ENCODE measurements at places on chromosomes 12 and 14.

GRCh38 chr12:92462049-92462448 is 240.7 kb upstream of the PLEKHG7 start:
- DNase-seq = peak; percentile 30

DNA sequence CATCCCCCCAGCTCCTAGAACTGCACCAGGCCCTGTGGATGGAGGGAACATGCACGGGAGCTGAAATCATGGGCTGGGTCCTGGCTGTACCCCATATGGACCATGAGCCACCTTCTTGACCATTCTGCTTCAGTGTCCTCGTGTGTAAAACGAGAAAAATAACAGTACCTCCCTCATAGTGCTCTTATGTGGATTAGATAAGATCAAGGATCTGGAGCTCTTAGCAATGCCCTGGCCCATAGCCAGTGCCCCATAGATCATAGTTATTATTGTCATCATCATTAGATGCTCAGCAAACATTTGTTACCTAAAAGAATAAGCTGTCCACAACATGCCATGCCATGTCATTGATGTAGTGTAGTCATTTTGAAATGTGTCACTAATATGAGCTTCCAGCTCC is 71.3 kb downstream of the SYNE3 start:
- DNase-seq = no peak

- peak; percentile 93 for DNase-seq
Observed at GRCh38 chr12:120237360-120238171, 28.0 kb downstream of the PXN start.

DNA sequence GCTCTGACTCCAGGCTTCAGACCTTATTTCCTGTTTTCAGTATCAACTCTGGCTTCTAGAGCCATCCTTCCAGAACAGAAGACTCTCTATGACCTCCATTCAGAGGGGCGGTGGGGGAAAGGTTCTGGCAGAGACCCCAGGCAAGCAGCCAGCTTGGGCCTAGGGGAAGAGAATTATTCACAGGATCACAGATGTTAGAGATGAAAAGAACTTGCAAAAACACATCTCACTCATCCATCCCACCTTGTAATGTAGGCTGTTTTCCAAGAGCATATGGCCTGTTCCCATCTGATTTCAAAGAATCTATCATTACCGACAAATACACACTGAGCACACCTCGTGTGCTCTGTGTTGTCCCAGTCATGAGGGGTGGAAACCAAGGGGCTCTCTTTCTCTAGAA is 131.9 kb downstream of the GRIN2B start:
- DNase-seq = no peak

- DNase-seq = no peak
Observed at GRCh38 chr12:75784591-75784990, 247.0 kb downstream of the PHLDA1 start.

DNA sequence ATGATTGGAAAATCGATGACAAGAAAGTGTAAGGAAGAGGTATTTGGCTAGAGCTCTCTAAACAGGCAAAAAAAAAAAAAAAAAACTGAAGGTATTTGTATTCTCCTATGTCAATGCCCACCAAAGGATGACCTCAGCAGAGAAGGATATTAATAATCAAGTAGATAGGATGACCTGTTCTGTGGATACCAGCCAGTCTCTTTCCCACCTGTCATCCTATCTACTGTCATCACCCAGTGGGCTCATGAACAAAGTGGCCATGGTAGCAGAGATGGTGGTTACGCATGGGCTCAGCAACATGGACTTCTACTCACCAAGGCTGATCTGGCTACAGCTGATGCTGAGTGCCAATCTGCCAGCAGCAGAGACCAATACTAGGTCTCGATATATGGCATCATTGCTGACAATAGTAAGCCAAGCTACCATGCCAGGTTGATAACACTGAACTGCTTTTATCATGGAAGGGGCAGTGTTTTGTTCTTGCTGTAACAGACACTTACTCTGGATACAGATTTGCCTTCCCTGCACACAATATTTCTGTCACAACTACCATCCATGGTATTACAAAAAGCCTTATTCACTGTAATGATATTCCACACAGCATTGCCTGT is 43.5 kb downstream of the RPS6KA5 start:
- DNase-seq = no peak

GRCh38 chr12:52006726-52007157 is at the start of gene TAMALIN:
Gene TAMALIN, plus strand, starts transcription at chr12:52006946. Its CDS starts 74 bp downstream, at chr12:52007020.
- peak; percentile 69 for DNase-seq

DNA sequence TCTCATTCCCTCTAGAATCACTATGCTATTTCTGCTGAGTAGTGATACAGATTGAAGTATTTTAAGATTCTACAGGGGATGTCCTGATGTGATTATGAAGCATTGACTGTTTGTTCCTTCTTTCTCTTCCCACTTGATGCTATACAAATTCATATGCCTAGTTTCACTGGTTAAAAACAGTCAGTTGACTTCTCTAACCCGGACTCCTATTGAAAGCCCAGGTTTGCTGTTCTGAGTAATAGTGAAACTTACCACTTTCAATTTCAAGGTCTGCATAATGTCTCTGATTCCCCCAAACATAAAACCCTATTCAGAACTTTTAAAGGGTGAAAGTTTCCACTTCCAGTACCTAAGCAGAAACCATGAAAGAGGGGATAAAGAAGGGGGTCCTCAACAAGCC is 117.7 kb upstream of the RPL10L start:
- no peak for DNase-seq

DNA sequence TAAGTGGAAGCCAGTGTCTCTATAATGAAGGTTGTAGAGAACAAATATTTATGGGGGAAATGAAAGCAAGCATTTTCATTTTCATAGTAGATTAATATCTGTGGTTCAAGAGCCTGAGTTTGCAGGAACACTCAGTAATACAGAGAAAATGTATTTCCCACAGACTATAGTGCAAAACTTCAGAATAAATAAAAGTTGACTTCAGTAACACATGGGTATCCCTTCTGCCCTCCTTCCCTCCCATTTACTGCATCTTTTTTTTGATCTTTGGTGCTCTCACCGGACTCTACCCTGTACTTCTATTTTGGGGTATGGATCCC is 75.3 kb upstream of the AMN1 start:
- no peak for DNase-seq

GRCh38 chr14:67837011-67837624 is 17.5 kb downstream of the RAD51B start:
- peak; percentile 83 for DNase-seq

- DNase-seq = no peak
Observed at GRCh38 chr14:92404018-92404417, 81.1 kb downstream of the SLC24A4 start.

DNA sequence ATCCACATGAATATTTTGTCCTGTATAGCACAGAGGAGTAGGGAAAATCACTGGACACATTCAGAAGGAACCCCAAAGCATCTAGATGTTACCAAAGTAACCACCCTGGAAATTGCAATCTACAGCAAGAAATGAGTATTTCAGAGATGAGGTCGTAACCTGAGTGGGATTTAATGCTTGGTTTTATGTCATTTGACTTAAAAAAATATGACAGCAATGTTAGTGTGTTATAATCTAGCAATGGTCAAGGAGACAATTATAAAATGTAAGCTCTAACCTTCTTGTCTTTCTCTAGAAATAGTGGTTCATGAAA is 256.6 kb downstream of the NAV3 start:
- no peak for DNase-seq

DNA sequence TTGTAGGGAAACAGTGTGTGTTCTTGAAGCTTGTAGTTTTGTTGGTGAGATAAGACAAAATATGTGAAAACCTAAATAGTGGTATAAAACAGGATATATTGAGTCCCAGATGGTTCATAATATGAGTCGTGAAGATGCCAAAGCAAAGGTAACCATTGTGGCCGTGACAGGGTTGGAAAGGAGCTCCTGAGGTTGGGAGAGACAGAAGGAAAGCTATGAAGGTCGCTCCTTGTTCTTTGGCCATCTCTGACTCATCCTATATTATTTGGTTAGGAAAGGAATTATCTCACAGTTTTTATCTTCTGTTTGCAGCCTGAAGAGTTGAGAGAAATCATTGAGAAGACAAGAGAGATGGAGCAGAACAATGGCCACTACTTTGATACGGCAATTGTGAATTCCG is 27.1 kb downstream of the ATP6V1D start:
- no peak for DNase-seq

- peak; percentile 6 for DNase-seq
Observed at GRCh38 chr12:78584695-78585094, 279.9 kb upstream of the SYT1 start.

GRCh38 chr14:36940476-36940875 is 231.9 kb downstream of the SLC25A21 start:
- no peak for DNase-seq

DNA sequence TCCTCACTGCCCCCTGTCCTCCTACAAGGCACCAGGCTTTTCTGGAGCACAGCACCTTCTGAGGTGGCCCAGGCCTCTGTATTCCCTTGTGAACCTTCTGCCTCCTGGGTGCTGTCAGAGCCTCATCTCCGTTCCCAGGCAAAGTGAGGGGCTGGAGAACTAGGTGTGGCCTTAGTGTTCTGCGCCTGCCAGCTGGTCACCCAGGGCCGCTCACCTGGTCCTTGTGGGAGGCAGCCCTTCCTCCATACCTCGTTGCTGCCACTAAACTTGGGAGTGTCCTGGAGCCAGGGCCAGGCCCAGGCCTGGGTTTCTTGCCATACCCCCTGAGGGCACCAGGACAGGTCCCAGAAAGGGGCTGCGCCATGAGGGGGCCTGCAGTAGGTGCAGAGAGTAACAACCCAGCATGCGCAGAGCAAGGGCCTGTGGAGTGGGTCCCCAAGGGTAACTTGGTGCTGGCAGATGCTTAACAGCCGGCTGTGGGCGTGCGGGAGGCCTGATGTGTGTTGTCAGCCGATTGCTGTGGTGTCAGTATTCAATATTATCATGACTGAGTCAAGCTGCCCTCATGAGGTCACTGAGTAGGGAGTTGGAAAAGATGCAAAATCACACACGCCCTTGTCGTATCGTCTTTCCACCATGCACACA is 17.1 kb downstream of the OTUB2 start:
- no peak for DNase-seq

DNA sequence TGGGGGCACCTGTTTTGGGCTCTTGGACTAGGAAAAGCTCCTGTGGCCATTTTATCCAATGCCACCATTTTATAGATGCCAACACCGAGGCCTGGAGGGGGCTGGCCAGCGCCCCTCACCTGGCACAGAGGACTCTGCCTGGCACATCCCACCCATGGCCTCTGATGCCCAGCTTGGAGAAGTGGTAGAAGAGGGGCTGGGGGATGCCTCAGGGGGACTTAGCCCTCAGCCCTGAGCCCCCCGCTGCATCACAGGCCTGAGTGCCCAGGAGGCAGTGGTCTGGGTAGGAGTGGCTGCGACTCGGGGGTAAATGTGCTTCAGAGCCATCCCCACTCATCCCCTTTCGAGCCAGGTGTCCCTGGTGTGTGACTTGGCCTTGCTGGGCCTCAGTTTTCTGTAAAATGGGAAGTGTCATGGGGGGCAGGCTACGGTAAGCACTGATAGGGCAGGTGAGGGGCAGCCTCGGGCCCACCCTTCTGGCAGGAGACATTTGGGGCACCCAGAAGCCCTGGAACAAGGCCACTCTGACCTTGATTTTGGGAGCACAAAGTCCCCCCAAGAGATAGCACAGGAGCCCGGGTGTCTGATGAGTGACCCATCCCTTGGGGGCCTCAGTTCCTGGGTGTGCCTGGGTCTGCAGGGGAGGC is 22.5 kb downstream of the SH2B3 start:
- no peak for DNase-seq

- no peak for DNase-seq
Observed at GRCh38 chr12:12108441-12109058, 37.8 kb downstream of the BCL2L14 start.

- DNase-seq = peak; percentile 93
Observed at GRCh38 chr14:65080960-65081747, 21.2 kb downstream of the MAX start.

DNA sequence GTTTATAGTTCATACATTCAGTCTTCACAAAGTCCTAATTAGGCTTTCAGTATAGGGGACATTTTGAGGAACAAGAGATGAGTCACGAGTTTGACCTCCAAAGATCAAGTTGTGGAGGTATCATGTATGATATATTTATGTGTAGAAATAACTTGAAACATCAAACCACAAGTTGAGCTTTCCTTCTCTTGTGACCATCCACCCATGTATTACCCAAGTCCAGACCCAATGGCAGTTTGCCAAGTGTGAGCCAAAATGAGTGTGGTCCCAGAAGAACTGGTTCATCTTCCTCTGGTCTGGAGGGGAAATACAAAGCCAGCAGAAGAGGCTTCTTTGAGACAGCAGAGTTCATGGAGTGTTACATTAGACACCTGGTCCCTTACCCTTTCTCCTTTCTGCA is 104.9 kb downstream of the ATP23 start:
- peak; percentile 24 for DNase-seq

GRCh38 chr12:55901881-55902490 is 25.7 kb downstream of the PYM1 start:
- no peak for DNase-seq

- no peak for DNase-seq
Observed at GRCh38 chr14:76323331-76324050, 52.4 kb upstream of the ESRRB start.

DNA sequence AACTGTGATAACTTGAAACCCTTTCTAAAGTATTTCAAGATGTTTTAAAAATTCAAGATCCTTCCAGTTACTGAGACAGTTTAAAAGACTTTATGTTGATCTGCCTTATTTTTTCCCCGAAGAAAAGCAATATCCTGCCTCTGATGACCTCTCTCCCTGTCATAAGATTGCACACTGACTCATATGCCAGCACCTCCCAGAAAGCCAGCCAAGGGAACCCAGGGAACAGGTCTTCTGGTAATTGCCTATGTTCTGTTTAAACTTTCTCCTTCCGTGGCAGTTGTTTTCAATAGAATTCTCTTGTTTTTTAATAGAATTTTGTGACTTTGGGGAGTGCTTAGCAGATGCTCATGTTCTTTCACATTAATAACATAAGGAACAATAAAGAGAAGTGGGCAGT is 300.2 kb upstream of the PRKD1 start:
- DNase-seq = no peak

DNA sequence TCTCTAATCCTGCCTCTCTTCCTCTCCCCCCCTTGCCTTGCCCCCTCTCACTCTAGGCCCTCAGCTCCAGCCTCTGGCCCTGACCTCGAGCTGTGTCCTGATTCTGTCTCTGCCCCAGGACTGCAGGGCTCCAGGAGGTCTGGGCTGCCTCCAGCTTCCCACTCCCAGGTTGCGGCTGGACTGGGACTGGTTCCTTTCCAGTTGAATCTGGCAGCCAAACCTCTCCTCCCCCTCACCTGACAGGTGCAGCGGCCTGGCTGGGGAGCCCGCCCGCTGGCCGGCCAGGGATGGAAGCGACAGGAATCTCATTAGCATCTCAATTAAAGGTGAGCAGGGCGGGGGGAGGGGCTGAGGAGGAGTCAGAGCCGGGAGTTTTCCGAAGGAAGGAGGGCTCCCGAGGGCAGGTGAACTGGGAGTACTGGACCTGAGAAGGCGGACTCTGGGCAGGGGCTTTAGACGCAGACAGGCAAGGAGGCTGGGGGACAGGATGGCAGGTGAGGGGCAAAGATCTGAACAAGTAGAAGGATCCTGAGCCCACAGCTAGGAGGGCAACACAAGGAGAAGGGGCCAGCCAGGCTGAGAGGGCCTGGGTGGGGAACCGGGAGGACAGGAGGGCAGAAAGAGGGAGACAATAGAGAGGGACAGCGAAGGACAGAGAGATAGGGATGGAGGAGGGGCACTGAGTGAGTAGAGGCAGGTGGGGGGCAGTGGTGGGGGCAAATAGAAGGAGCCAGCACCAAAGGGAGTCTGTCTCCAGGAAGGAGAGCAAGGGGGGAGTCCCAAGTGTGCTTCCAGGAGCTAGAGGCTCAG is at the start of gene SCNN1A:
SCNN1A (minus strand) TSS at position 295 of the 810 bp plus-strand sequence. CDS start 780 bp downstream, outside the sequence.
- no peak for DNase-seq

- no peak for DNase-seq
Observed at GRCh38 chr12:25546318-25546717, 6.8 kb downstream of the LMNTD1 start.

GRCh38 chr12:7117670-7118069 is 8.7 kb upstream of the C1RL start:
- no peak for DNase-seq

- peak; percentile 85 for DNase-seq
Observed at GRCh38 chr14:24734917-24735500, 101.0 kb upstream of the GZMB start.

Measured in suppressor macrophage treated with lipopolysaccharide for 1 hour (primary cell).